ENCODE measurements at places on chromosomes 2 and 18. TPM values are rescaled to one million over a fixed set of nuclear protein-coding genes. Genes with fewer than 3 reads are reported as not detected.
A peak's percentile ranks its signal among the peaks of the same experiment; 100 is the strongest.

DNA sequence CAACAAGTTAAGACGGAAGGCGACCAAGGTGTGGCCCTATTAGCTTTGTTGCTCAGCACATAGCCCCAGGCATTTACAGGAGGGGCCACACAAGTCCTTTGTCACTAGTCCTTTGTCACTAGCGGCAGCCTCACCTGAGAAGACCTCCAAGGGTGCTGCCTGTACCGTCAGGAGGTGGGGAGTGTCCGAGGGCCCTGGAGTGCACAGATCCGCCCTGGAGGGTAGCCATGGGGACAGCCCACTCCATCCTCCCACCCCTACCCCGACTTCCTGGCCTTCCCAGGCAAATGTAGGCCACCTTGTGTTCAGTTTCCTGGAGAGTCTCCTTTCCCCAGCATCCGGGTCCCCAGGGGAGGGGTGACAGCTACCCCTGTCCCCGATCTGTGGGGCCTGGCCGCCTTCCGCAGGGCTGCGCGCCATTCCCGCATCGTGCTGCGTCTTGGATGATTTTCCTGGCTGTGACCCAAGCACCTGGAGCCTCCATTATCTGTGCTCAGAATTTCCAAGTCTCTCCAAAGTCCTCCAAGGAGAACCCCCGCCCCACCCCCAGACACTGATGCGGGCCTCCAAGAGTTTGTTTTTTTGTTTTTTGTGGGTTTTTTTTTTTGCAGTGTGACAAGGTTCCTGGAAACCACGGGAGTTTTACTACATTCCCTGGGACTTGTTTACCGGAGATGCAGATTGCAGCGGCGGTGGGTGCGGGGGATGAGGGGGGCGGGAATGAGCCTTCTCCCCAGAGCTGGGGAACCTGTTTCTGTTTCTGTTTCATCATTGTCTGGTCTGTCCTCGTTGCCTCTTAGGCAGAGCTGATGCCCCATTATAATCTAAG is 28.6 kb downstream of the TEX44 start:
- H3K4me3 ChIP-seq: no peak overlapping the region
- H3K36me3 ChIP-seq: no peaks in the 10 kb centered on the region
- H3K27me3 ChIP-seq: no peaks in the 10 kb centered on the region
- H3K4me1 ChIP-seq: peaks cover 5% of the 10 kb centered on the region
- H3K27ac ChIP-seq: peak overlapping the region; percentile 57
- DNase-seq: no peak

The TTC39C gene
- total RNA-seq: 54.8 TPM

The CRYBA2 gene
- total RNA-seq: not detected

The ALPP gene
- not detected for total RNA-seq

The ZNF385B gene
- not detected for total RNA-seq

The PLCD4 gene
- not detected for total RNA-seq

DNA sequence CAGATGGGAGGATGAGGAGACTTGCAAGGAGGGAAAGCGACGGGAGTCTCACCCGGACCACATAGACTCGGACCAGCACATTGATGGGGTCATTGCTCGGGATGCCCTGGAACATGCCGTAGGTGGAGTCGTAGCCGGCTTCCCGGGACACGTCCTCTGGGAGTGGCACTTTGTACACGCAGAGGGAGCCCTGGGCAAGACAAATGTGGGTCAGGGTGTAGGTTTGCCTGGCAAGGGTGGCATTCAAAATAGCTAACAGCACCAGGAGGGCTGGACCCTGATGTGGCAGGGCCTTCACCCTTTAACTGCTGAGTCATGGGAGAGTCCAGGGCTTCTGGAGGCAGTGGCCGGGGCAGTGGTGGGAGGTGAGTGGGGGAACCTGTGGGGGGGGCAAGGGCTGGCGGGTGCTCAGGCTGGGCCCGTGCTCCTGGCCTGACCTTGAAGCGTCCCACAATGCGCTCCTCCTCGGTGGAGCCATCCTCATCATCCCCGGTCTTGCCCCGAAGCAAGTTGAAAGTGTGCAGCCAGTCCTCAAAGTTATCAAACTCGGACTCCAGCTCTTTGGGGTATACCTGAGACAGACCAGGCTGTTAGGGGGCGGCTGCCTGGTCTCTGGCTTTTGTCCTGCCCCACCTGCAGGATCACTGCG is 11.1 kb downstream of the OTOF start:
- H3K4me1 ChIP-seq: no peaks in the 10 kb centered on the region
- H3K27ac ChIP-seq: no peak overlapping the region
- no peak for DNase-seq
- no peak overlapping the region for H3K4me3 ChIP-seq
- H3K36me3 ChIP-seq: no peaks in the 10 kb centered on the region

GRCh38 chr2:171513719-171514160 is 8.5 kb upstream of the CYBRD1 start:
- no peak for DNase-seq
- H3K27ac ChIP-seq: no peak overlapping the region
- H3K27me3 ChIP-seq: peaks cover 6% of the 10 kb centered on the region
- H3K4me1 ChIP-seq: peaks cover 7% of the 10 kb centered on the region
- H3K4me3 ChIP-seq: no peak overlapping the region
- H3K36me3 ChIP-seq: no peaks in the 10 kb centered on the region

- no peaks in the 10 kb centered on the region for H3K36me3 ChIP-seq
- H3K4me3 ChIP-seq: no peak overlapping the region
- no peaks in the 10 kb centered on the region for H3K27me3 ChIP-seq
- no peak overlapping the region for H3K27ac ChIP-seq
- no peak for DNase-seq
These were observed 388.3 kb downstream of the NR4A2 start for GRCh38 chr2:155944218-155944617.

DNA sequence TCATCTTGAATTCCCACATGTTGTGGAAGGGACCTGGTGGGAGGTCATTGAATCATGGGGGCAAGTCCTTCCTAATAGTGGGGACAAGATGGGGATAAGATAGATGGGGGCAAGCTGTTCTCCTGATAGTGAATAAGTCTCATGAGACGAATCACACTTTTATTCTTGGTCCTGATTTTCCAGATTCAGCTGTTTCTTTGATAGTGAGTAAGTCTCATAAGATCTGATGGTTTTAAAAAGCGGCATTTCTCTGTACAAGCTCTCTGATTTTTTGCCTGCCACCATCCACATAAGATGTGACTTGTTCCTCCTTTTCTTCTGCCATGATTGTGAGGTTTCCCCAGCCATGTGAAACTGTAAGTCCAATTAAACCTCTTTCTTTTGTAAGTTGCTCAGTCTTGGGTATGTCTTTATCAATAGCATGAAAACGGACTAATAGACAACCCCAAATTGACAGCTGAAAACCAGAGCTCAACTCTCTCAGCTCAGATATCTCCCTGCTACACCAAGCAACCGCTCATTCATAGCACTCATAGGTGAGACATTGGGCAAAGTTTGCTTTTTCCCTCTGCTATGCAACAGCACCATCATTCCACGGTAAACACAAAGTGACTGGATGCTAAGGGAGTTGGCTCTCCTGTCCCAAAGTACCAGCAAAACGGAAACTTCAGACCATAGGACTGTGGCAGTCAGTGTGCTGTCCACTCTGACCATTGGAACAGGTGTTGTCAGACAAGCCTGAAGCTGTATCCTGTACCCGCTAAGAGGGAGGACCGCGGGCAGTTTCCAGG is 44.9 kb upstream of the TBC1D8 start:
- H3K4me3 ChIP-seq: no peak overlapping the region
- no peaks in the 10 kb centered on the region for H3K36me3 ChIP-seq
- H3K27ac ChIP-seq: no peak overlapping the region
- no peaks in the 10 kb centered on the region for H3K27me3 ChIP-seq

The PFN4 gene
- total RNA-seq: 1.2 TPM

DNA sequence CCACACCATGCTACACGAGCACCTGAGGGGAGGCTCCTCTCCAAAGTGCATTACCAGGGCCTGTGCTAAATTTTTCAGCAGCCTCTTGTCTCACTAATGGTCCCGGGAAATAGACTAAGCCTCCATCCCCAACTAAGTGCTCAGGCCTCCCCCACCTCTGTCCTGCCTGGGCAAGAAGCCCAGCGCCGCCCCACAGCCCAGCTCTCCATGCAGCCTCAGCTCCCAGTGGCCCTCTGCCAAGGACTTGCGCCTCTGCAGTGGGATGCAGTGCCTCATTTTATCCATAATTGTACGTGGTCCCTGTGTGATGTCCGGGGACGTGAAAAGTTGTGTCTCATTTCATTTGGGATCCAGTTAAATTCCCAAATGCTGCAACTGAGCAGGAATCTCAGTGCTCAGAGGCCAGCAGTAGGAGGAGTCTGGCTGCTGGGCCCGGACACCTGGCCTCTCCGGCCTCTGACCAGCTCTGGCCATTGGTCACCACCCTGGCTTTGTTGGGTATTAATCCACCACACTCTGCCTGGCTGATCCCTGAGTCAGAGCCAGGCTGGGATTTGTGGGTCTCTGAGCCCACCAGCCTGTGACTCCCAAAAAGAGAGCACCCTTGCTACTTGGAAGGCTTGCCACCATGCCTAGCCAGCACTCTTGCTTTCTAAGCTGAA is 11.4 kb upstream of the STEAP3 start:
- H3K4me3 ChIP-seq: no peak overlapping the region
- H3K27me3 ChIP-seq: no peaks in the 10 kb centered on the region
- no peaks in the 10 kb centered on the region for H3K36me3 ChIP-seq
- H3K27ac ChIP-seq: no peak overlapping the region

The IL1R1 gene
- 0.86 TPM for total RNA-seq

- H3K4me3 ChIP-seq: peak overlapping the region; percentile 79
- peaks cover 63% of the 10 kb centered on the region for H3K4me1 ChIP-seq
- H3K36me3 ChIP-seq: peaks cover 12% of the 10 kb centered on the region
- no peaks in the 10 kb centered on the region for H3K27me3 ChIP-seq
- peak; percentile 48 for DNase-seq
These were observed 3.7 kb downstream of the PCGF1 start for GRCh38 chr2:74503506-74504475.

DNA sequence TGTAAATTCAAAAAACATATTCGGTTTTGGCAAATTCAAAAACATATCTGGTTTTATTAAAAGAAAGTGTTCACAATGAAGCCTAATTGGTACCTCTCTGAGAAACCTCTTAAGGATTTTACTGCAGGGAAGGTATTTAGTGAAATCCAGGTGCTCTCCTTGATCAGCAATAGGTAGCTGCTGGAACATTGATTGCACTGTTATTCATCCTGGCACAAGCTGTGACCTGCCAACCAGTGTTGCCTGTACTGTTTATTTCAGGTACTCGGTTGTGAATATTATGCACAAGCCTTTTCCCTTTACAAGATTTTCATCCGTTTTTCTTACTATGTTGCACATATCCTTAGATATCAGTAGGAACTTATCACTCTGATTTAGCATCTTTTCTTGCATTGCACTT is 155.8 kb upstream of the ZEB2 start:
- peaks cover 3% of the 10 kb centered on the region for H3K4me1 ChIP-seq
- H3K4me3 ChIP-seq: no peak overlapping the region
- no peak overlapping the region for H3K27ac ChIP-seq

GRCh38 chr2:218954541-218955300 is 4.7 kb upstream of the CDK5R2 start:
- no peak overlapping the region for H3K27ac ChIP-seq
- no peaks in the 10 kb centered on the region for H3K36me3 ChIP-seq
- no peak for DNase-seq
- peaks cover 43% of the 10 kb centered on the region for H3K27me3 ChIP-seq
- H3K4me3 ChIP-seq: no peak overlapping the region

DNA sequence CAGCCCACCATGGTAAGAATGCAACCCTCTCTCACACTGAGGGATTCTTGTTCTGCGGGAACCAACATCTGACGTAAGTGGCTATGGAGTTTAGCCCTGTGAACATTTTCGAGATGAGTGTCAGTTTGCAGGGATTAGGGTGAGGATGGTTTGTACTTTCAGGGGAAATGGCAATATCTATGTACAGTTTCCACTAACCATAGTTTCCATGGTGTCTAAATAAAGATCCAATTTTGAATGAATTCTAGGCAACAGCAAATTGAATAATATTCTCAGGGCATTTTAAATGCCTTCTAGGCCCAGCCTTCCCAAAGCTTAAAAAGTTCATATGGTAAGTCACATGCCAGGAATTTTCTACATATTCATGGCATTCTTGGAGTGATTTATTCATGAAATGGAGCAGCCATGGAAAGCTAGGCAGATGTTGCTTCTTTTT is 105.4 kb upstream of the MMADHC start:
- no peaks in the 10 kb centered on the region for H3K36me3 ChIP-seq
- no peak overlapping the region for H3K27ac ChIP-seq
- H3K4me3 ChIP-seq: no peak overlapping the region
- H3K27me3 ChIP-seq: no peaks in the 10 kb centered on the region
- no peak for DNase-seq

DNA sequence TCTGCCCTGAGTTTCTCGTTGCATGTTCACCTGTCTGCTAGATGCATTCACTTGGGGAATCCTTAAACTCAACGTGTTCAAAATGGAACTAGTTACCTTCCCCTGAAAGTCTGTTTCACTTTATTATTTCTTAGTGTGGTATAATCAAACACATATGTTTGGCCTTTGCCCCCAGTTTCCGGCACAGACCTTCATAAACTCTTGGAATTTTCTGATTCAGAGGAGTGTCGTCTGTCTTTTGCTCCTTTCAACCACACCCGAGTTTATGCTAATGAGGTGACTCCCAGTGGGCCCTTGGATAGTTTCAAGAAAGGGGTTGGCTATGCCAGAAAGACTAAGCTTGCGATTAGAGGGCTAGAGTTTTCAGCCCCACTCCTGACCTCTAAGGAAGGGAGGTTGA is 198.9 kb downstream of the CDCA7 start:
- H3K27me3 ChIP-seq: peaks cover 16% of the 10 kb centered on the region
- no peaks in the 10 kb centered on the region for H3K4me1 ChIP-seq
- no peak for DNase-seq
- H3K36me3 ChIP-seq: no peaks in the 10 kb centered on the region
- H3K27ac ChIP-seq: no peak overlapping the region

DNA sequence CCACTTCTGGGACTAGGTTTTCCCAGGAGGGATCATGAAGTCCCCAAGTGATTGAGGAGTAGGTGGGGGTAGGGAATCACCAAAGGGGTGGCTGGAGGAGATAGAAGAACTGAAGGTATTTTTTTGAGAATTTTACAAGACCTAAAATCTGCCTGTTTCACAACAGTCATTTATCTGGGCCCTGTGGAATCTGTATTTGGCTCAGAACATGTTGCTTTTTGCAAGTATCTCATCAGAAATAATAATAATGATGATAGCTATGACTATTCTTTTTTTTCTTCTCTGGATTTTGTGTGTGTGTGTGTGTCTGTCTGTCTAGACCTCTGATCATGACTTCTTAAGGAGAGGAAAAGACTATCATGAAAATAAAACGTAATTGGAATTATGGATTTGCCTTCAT is 13.9 kb downstream of the STON1 start:
- no peaks in the 10 kb centered on the region for H3K36me3 ChIP-seq
- H3K27me3 ChIP-seq: no peaks in the 10 kb centered on the region
- H3K27ac ChIP-seq: no peak overlapping the region
- no peak for DNase-seq

GRCh38 chr2:7660816-7661215 is 743.6 kb downstream of the RNF144A start:
- DNase-seq: no peak
- no peak overlapping the region for H3K4me3 ChIP-seq
- H3K4me1 ChIP-seq: peaks cover 4% of the 10 kb centered on the region
- peaks cover 28% of the 10 kb centered on the region for H3K36me3 ChIP-seq

Measured in natural killer cell treated with Interleukin-12 subunit alpha and Interleukin-12 subunit beta and Interleukin-15 and Interleukin-18, amount 100 ng/mL, for 72 hours (primary cell).